ENCODE measurements at places on chromosomes 3 and 15.

DNA sequence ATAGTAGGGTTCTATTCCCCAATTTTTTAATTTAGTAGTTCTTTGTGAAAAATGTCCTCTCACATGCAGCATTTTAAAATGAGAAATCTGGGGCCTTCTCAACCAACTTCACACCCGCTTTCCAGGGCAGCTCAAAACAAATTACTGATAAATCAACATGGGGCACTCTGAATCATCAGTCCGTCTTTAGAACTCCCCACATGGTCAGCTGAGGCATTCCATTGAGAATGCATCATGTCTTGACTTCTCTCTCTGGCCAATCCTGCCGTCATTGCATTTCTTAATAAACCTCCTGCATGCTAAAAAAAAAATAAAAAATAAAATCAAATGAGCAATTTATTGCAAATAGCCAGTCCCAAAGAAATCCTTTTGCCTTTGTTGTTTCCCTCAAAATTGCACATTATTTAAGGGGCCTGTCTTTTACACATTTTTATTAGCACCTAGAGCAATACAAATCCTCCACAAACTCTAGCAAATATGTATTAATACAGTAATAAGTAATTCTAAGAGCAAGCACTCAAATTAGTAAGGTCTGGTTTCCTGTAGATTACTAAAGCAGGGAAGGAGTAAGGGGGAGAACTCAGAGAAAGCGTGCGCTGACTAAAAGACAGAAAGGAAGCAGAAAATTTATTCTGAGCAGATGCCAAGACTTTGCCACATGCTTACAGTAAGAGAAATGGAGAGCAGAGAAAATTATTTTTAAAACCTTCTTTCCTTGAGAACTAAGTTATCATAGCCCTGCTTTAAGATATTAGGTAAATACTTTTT lies 175.7 kb downstream of the TNIK start:
- DNase-seq: no peak

- DNase-seq: no peak
Observed at GRCh38 chr3:160569894-160570652, 4.7 kb upstream of the KPNA4 start.

- DNase-seq: no peak
Observed at GRCh38 chr3:179460260-179460659, 9.0 kb upstream of the GNB4 start.

- no peak for DNase-seq
Observed at GRCh38 chr3:55481744-55482495, 5.2 kb downstream of the WNT5A start.

- DNase-seq: no peak
Observed at GRCh38 chr3:63405882-63406281, 127.8 kb downstream of the SYNPR start.

DNA sequence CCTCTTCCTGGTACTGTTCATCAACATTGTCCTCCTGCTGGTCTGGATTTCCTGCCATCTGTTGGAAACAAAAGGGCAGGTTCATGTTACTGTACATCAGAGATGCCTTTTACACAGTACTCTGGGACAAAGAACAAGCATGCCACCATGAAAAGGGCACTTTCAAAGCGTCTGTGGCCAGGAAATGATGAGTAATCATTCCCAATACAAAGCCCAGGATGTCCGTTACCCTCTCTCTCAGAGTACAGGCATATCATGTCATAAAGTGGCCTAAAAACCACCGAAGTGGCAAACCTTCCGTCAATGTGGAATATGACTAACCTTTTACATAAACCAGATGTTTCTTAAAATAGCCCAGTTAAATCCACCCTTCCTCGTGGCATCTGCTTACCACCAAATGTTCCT lies 71.2 kb downstream of the GOLIM4 start:
- DNase-seq: no peak

- DNase-seq: no peak
Observed at GRCh38 chr3:120641696-120642246, 40.3 kb downstream of the HGD start.

DNA sequence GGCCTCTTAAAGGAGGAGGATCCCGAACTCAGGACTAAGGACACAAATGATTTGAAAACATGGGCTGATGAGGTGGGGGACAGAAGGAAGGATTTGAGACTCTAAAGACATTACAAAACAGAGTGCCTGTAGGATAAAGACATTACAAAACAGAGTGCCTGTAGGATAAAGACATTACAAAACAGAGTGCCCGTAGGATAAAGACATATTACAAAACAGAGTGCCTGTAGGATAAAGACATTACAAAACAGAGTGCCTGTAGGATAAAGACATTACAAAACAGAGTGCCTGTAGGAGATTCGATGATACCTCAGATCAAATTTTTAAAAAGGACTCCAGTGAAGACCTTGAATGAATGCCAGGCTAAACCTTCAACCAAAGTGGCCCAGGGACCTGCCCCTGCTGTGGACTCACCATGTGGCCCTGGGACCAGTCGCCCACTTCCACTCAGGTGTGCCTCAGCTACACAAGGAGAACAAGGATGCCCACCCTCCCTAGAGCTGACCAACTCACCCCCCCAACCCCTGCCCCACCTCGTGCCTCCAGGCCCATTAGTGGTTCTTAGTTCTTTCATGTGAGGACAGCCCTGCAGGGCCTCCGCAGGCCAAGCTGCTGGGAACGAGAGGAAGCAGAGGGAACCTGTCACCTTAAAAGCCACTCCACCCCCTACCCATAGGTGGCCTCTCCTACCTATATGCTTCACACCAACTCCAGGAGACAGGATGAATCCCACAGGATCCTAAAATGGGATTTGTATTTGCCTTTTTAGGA lies 59.8 kb downstream of the SH3BP5 start:
- no peak for DNase-seq

DNA sequence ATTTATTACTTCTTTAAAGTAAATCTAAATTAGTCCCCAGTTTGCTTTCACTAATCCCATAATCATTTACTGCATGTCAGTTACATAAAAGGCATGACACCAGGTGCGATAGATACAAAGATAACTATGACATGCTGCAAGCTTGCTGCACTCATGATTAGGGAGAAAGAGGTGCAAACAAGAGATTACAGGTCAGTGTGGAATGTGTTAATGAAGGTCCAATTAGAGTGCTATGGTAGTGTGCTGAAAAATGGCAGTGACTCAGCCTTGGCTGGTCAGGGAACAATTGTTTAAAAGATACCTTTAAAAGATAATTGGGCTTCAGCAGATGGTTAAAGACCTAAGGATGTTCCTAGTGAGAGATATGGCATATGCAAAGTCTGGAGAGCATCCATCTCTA lies 352.6 kb upstream of the TGFBR2 start:
- no peak for DNase-seq

DNA sequence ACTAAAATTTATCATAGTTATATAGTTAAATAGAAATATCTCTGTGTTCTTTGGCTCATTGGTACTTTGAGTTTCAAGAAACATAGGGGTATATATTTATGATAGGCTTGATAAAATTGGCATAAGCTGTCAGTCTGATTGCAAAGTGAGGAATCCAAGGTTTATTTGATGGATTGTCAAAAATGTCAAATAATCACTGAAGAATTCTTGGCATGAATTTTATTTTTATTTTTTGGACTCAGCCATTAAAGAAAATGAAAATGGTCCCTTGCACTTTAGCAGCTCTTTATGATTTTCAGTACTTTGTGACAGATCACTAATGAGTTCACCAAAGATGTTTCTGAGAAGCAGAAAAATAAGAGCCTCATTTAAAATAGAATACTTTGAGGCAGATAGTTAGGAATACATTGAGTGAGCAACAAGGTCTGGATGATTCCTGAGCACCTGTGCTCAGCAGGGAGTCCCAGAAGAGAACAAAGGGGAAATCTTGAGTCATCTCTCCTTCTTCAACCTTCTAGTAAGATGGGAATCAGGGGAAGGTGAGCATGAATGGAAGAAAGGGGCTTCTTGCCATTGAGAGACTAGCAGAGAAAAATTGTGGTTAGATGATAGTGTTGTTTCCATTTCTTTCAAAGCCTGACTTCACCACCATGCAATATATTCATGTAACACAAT lies 85.3 kb upstream of the VEPH1 start:
- DNase-seq: no peak

DNA sequence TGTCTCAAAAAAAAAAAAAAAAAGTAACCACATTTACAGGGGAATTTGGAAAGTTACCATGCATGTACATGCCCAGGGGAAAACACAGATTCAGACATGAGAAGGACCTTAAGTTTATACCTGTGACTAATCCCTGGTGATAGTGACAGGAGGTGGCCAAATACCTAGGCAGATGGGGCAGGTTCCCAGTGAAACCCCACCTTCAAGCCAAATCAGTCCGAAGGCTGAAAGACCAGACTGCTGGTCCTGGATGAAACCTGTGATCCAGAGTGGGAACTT lies 15.8 kb downstream of the SPCS1 start:
- DNase-seq: no peak

DNA sequence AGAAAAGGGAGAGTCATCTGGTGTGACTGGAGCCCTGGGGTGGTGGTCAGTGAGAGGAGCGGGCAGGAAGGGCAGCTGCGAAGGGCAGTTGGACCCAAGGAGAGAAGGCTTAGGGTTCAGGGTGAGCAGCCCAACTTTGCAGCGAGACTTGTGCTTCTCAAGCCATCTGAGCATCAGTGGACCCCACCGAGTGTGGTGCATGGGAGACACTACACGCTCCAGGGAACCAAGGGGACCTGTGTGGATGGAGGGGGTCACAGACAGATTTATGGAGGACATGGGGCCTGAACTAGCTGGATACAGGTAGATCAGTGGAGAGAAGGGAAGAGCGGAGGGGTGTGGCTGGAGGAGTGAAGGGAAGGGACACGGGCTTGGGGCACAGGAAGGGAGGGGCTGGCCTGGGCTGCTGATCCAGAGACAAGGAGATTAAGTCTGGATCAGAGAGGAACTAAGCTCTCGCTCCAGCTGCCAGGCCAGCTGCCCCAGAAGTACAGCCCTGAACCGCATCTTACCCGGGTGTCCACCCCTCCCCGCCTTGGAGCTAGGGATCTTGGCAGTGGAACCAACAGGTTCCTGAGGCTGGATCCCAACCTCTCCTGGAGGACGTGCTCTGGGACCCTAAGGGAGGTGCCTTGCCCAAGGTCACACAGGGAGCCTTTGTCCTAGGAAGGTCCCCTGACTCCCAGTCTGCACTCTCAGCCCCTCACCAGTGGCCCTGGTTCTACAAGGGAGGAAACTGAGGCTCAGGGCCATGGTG lies 120.5 kb downstream of the CORO2B start:
- no peak for DNase-seq

DNA sequence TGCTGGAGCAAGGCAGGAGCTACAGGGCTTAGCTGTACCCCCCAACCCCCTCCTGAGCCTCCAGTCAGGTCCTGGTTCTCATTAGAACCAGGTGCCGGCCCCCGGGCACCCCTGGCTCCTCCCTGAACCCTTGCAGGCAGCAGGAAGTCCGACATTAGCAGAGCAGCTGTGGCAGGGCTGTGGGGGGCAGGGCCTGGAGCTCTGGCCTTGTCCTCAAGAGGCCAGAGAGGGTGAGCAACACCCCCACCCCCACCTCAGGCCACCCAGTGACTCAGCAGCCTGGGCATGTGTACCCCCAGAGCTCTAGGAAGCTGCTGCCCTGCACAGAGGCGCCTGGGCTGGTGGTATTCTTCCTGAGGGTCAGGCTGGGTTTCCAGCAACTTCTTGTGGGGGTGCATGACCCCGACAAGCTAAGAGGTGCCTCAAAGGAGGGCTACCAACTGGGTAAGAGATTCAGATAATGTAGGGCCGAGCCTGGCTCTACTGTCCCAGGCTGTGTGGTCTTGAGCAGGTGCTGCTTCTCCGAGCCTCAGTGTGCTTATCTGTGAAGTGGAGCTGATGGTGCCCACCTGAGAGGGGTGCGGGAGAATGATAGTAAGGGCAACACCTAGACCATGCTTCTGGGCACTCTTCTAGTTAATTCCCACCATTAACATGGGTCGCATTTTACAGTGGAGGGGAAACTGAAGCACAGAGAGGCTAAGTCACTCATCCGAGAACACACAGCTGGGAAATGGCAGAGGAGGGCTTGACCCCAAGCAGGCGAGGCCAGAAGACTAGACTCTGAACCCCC lies 16.0 kb downstream of the H1-8 start:
- no peak for DNase-seq

- DNase-seq: no peak
Observed at GRCh38 chr15:98905963-98906711, 101.5 kb downstream of the PGPEP1L start.

- DNase-seq: no peak
Observed at GRCh38 chr3:53269888-53270880, 14.4 kb upstream of the TKT start.

DNA sequence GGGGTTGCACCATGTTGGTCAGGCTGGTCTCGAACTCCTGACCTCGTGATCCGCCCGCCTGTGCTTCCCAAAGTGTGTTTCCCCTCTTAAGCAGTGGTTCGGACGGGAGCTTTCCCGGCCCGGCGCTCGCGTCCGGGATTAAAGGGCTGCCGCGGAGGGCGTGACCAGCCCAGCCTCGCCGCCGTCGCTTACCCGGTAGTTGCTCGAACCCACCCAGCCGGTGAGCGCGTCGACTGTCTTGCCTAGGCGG lies 513 bp downstream of the CLASP2 start:
- no peak for DNase-seq

DNA sequence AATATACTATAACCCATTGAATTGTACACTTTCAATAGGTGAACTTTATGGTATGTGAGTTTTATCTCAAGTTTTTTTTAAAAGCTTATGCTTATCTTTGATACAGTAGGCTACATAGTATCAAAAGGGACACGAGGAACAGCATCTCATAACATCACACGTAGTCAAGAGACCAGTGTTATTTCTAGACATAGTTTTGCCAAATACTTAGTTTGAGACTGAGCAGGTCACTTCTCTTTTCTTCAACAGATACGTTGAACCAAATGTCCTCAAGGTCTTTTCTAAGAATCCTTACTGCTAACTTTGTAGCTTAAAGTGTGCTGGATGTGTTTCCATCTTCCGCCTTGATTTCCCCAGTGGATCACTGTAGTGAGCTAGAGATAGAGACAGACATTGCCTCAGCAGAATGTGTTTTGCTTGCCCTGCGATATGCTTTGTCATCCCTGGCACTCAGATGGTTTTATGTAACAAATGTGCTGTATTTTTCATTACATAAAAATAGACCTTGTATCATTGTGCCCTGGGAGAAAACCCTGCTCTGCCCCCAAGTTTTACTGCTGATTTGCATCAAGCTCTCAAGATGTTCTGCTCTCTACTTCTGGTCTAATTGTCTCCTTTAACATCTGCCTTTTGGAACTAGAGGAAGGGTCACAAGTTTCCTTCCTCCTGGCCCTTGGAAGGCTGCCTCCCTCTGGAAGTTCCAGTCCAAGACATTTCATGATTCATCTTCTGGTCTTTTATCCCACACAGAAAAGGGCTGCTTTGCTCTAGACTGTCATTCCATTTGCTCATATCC lies 426.4 kb upstream of the RGMA start:
- DNase-seq: no peak

GRCh38 chr3:44885618-44886017 lies 11.2 kb downstream of the TGM4 start:
- DNase-seq: no peak

- DNase-seq: no peak
Observed at GRCh38 chr15:66178531-66178910, 75.0 kb downstream of the MEGF11 start.

GRCh38 chr3:179624451-179624850 lies 19.9 kb downstream of the NDUFB5 start:
- DNase-seq: no peak

GRCh38 chr15:100147828-100148227 lies 193.9 kb downstream of the ADAMTS17 start:
- DNase-seq: no peak

Data from effector memory CD4-positive, alpha-beta T cell (primary cell).